ENCODE measurements at places on chromosomes 7 and 10. TPM values are rescaled to one million over a fixed set of nuclear protein-coding genes. Genes with fewer than 3 reads are reported as not detected.

The CTNNA3 gene
- 6.9 TPM for total RNA-seq

The BHLHA15 gene
- 10.3 TPM for total RNA-seq

The CRYGN gene
- not detected for total RNA-seq

The TSPAN12 gene
- 4.7 TPM for total RNA-seq

The THSD7A gene
- 41.6 TPM for total RNA-seq

All from parietal lobe (tissue), 2 donors.